ENCODE measurements at places on chromosomes 16 and 17.

- DNase-seq: no peak
Measured at GRCh38 chr17:62105357-62105756, 40.3 kb upstream of the MED13 start.

GRCh38 chr16:86850670-86851069, 272.3 kb downstream of the FOXL1 start:
- DNase-seq: no peak

DNA sequence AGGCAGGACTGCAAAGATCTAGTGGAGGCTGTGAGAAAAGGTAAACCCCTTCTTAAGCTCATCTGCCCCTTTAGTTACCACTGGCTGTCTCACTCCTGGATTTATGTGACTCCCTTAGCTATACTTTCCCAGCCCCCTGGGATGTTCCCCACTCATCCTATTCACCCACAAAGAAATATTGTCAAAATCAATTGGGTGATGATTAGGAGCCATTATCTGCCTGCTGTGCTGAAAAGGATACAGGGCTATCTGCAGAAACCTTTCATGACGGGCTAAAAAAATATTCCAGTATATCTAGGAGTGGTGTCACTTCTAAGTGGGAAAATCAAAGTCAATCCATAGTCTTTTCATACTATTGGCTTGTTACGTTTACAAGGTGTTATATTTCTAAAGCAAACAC, 8.0 kb upstream of the GNAO1 start:
- no peak for DNase-seq

- no peak for DNase-seq
Measured at GRCh38 chr17:3804503-3804931, 3.5 kb upstream of the ITGAE start.

DNA sequence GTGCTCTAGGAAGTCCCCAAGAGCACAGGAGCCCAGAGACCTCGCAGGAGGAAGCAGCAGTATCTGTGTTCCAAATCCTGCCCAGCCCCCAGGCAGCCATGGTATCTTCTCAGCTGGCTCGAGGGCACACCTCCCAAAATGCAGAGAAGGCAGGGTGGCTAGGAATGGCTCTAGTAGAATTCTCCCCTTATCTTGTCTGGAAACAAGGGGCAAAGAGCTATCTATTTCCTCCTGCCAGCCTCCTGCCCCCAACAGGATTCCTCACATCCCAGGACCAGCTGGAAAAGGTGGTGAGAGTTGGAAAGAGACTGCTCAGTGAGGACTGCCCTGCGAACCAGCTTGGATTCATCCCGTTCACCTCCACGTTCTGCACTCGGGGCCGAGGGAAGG, 8.6 kb upstream of the TSPOAP1 start:
- no peak for DNase-seq

GRCh38 chr17:21358682-21359482, 17.3 kb upstream of the KCNJ12 start:
- no peak for DNase-seq

DNA sequence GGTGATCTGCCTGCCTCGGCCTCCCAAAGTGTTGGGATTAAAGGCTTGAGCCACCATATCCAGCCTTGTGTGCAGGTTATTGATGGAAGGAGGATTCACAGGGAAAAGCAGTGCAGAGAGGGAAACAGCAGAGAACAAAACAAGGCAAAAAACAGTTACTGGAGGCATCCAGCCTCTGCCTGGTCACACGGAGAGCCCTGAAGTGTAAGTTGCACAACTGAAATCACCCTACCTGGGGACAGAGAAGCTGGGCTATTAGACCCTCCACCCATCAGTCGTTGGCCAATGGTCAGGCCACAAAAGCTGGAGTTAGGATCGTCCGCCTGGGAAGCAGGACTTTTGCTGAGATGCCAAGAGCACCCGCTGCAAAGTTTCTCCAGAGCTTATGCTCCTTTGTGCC, 57.9 kb upstream of the BCO1 start:
- DNase-seq: no peak

DNA sequence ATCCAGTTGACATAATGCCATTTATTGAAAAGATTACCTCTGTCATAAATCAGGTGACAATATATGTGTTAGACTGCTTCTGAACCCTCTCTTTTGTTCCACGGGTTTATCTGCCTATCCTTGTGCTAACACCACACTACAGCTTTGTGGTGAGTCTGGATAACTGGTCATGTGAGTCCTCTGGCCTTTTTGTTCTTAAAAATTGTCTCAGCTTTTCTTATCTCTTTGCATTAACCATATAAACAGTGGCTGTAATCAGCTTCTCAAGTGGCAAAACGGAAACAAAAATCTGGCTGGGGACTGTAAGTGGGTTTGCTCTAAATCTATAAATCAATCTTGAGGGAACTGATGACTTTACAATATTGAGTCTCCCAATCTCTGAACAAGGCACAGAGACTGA, 44.6 kb downstream of the STX8 start:
- DNase-seq: no peak

DNA sequence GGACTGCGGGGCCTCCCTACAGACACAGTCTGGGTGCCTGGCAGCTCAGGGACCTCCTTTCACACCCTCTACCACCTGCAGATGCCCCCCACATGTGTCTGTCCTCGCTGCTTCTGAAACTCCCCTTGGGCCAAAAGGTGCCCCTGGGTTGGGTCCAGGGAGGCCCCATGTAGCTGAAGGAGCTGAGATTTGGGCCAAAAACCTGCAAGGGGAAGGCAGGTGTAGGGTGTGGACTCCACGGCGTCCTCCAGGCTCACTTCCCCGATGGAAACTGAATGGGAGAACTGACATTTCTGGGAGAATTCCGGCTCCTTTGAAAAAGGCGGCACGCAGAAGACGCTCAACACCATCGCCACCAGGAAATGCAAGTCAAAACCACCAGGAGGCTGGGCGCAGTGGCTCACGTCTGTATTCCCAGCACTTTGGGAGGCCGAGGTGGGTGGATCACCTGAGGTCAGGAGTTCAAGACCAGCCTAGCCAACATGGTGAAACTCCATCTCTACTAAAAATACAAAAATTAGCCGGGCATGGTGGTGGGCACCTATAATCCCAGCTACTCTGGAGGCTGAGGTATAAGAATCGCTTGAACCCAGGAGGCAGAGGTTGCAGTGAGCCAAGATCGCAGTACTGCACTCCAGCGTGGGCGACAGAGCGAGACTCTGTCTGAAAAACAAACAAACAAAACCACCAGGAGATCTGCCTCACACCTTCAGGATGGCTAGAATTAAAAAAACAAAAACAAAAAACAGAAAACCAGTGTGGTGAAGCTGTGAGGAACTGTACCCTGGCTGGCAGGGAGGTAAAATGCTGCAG, 13.2 kb upstream of the BAIAP2 start:
- DNase-seq: no peak

- no peak for DNase-seq
Measured at GRCh38 chr16:71971571-71971970, 28.6 kb downstream of the PKD1L3 start.

GRCh38 chr16:81861503-81861902, 82.4 kb downstream of the PLCG2 start:
- DNase-seq: no peak
